ENCODE measurements at places on chromosomes 1 and 21.

DNA sequence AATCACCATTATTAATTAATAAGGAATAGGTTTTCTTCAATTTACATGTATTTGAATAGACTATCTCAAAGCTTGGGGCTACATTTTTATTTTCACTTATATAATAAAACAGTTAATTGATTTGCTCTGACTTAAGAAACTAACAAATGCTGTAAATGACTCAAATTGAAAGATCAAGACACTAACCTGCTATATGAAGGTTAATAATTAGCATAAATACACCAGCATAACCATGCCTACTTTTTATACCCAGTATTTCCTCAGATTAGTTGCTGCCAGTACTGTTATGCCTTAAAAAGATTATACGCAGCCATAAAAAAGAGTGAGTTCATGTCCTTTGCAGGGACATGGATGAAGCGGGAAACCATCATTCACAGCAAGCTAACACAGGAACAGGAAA, 1545.1 kb downstream of the AMY1C start:
- no peak for DNase-seq

- DNase-seq: no peak
These were observed 30.5 kb downstream of the ASTN1 start for GRCh38 chr1:177133977-177134538.

GRCh38 chr21:46452710-46453109, 6.0 kb upstream of the DIP2A start:
- no peak for DNase-seq

DNA sequence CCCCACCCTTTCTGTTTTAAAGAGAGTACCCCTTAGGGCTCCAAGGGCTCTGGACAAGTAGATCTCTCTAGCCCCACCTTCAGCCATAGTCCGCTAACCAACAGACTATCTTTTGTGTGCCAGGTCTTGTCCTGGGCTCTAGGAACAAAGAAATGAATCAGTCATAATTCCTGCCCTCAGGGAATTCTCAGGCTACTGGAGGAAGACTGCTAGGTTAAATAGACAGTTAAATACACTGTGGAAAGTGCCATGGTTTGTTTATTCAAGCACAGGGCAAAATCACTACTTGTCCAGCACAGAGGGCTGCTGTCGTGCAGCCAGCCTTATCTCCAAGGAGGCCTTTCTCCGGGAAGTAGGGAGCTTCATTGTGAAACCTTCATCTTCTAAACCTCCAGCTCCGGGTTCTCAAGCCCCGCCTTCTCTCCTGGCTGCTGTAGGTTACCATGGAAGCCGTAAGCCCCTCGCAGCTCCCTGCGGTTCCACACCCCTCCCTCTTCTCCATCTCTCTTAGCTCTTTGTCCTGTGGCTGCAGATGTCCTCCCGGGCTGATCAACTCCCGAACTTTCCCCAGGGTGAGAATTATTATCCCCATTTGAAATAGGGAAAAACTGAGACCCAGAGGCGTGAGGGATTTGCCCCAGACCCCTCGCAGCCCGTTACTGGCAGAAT, 29.8 kb downstream of the SHISAL2A start:
- no peak for DNase-seq

GRCh38 chr1:88943241-88943640, 49.2 kb downstream of the KYAT3 start:
- no peak for DNase-seq

Data from hypothalamus (tissue), 51 donors.